ENCODE measurements at places on chromosomes 12 and 14. TPM values are rescaled to one million over a fixed set of nuclear protein-coding genes. Genes with fewer than 3 reads are reported as not detected.

The KRT74 gene
- polyA plus RNA-seq = not detected

The KRT82 gene
- not detected for polyA plus RNA-seq

The CNTN1 gene
- polyA plus RNA-seq = 34.8 TPM

The CLEC4C gene
- not detected for polyA plus RNA-seq

The NOS1 gene
- polyA plus RNA-seq = 0.82 TPM

The DNAJC22 gene
- 20.6 TPM for polyA plus RNA-seq

The ANKLE2 gene
- polyA plus RNA-seq = 84.2 TPM

The SMIM41 gene
- polyA plus RNA-seq = 0.70 TPM

The PZP gene
- polyA plus RNA-seq = 0.93 TPM

The CLEC9A gene
- polyA plus RNA-seq = 0.25 TPM

The TSPAN8 gene
- 39.9 TPM for polyA plus RNA-seq

The CCDC77 gene
- polyA plus RNA-seq = 26.9 TPM

The LARP4 gene
- polyA plus RNA-seq = 34.2 TPM

The FOXN3 gene
- 33.6 TPM for polyA plus RNA-seq

The KRT84 gene
- polyA plus RNA-seq = not detected

The RIPK3 gene
- 3.0 TPM for polyA plus RNA-seq

The NTN4 gene
- polyA plus RNA-seq = 103 TPM
